ENCODE measurements at places on chromosomes 11 and 22. TPM values are rescaled to one million over a fixed set of nuclear protein-coding genes. Genes with fewer than 3 reads are reported as not detected.

Gene IFITM10
- 0.88 TPM for total RNA-seq

Gene CNGA4
- total RNA-seq = 0.85 TPM

Gene CDC42EP2
- 26.9 TPM for total RNA-seq

Gene INPP5J
- total RNA-seq = 175 TPM

- DNase-seq = no peak
Observed at GRCh38 chr22:50121202-50121740, 31.5 kb downstream of the MOV10L1 start.

- DNase-seq = no peak
Observed at GRCh38 chr22:23622634-23623033, 9.5 kb downstream of the DRICH1 start.

DNA sequence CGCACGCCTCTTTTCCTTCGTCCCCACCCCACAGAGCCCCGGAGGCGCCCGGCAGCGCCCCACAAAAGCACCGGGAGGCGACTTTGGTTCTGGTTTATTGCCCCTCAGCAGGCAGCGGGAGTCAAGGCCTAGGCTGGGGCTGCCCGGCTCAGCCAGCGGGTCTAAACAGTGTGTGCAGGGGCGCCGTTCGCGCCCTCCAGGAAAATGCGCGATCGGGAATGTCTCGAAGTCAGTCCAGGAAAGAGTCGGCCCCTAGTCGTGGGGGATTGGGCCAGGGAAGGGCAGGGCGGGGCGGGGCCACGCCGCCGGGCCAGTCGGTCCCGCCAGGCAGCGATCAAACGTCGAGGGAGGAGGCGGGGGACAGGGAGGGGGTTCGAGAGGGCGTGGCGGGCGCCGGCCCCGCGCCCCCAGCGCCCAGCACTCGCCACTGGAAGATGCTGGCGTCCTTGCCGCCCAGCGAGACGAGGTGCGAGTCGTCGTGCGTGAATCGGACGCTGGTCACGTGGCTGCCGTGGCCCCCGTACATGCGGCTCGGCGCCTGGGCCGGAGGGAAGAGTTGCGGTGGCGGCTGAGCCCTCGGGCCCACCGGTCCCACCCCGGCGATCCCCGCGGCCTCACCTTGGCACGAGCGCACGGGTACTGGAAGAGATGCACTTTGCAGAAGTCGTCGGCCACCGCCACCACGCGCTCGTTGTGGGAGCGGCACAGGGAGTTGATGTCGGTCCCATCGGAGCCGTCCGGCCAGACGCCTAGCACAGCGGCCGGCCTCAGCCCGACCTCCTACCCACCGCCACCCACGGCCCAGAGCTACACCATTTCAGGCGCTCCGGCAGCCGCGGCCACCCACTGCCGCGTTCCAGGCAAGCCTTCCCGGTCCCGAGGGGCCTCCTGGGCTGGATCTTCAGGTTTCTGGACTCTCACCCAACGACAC lies 741 bp upstream of the MTA2 start:
- peak; percentile 87 for DNase-seq

Data from Peyer's patch (tissue), 4 donors.